ENCODE measurements at places on chromosomes 4 and X.
A peak's percentile ranks its signal among the peaks of the same experiment; 100 is the strongest.

GRCh38 chr4:1234309-1234695 lies 14.6 kb downstream of the CTBP1 start:
- DNase-seq: no peak

- no peak for DNase-seq
Observed at GRCh38 chr4:38109370-38109769, 149.2 kb downstream of the PTTG2 start.

GRCh38 chr4:183681119-183681518 lies 22.0 kb downstream of the TRAPPC11 start:
- no peak for DNase-seq

DNA sequence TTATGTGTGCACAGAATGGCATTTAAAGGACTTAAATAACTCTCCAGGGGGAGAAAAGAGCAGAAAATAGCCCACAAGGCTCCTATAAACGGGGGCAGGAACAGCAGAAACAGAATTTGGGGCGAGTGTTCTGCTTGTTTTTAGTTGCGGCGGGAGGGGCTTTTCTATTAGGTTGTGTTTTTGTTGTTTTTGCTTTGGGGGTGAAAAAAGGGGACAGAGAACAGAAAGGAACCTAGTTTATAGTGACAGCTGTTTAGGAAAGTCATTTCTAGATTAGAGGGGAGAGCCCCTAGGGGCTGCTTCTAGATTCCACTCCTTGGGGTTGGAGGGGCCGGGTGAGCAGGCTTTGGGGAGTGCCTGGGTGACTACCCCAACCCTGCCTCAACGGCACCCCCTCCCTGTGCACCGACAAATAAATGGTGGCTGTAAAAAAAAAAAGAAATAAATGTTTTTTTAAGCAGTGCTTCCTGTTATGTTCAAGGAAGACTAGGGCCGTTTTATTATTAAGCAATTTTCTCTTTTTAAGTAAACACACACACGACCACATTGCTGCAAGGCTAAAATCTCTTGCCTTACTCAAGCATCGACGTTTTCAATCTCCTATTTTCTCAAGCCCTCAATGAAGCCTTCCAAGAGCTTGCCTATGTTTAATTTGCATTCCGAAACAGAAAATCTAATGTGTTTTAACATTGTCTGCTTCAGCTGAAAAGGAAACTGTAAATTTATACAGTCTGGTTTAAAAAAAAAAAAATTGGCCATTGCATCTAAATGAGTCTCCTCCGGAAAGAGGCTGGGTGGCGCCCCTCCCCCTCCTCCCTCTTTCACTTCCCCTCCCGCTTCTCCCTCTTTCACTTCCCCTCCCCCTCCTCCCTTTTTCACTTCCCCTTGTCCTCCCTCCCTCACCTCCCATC lies 123.3 kb upstream of the TBL1X start:
- DNase-seq: peak; percentile 37

GRCh38 chr4:83832110-83832825 lies 296.4 kb downstream of the GPAT3 start:
- no peak for DNase-seq

GRCh38 chr4:187141101-187141500 lies 417.4 kb upstream of the FAT1 start:
- DNase-seq: no peak

DNA sequence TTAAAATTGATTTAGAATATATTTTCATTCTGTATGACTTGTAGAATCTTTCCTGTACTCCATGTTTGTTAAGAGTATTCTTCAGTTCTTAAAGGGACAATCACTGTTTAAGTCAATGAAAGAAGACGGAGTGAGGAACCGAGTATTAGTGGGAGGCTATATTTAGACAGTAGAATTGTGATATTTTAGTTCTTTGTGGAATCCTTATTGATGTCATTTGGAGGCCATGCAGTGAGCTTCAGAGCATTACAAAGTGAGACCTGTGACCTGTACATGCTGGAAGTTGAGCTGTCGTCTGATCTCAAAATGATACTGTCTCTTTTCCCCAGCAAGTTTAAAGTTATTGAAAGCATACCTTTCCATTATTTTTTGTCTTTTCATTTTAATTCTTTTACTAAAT lies 394.7 kb downstream of the GALNTL6 start:
- no peak for DNase-seq

DNA sequence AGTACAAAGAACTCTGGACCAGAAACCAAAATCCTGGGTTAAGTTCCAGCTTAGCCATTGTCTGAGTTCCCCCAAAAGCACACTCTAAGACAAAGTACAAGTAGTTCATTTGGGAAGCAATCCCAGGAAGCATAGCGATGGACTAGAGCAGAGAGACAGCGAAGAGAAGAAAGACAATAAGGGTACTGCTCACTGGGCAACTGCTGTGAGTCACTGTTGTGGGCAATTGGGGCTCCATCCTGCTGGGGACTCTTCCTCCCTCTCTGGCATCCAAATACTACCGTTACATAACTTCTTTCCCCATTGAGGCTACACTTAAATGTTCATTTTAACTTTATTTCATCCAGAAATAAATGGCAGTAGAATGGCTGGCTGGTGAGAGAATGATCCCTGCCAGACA lies 14.1 kb downstream of the SRPX start:
- DNase-seq: no peak

DNA sequence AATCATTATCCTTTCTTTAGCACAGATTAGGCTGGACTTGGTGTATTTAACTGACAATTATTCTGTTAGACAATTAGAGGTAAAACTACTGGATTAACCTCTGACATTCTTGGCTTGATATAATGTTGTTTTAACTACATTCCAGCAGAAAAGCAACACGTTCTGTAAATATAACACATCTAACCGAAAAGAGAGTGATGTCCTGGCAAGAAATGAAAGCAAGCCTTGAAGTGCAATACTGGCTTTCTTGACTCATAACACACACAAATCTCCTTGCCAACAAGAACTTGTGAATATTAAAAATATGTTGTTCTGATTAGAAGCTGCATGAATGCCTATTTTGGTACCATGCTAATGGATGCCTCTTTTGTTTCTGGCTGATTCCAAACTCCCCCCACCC lies 76.4 kb downstream of the EFHC2 start:
- no peak for DNase-seq

- DNase-seq: peak; percentile 35
Observed at GRCh38 chrX:72245461-72246089, 6.7 kb upstream of the ERCC6L start.

GRCh38 chr4:107719922-107720722 lies at the start of gene PAPSS1:
PAPSS1 (minus strand) TSS chr4:107720234; CDS start chr4:107720179, 55 bp downstream.
- peak; percentile 96 for DNase-seq

GRCh38 chr4:157045507-157046127 lies 30.3 kb upstream of the GLRB start:
- DNase-seq: peak; percentile 4

- DNase-seq: no peak
Observed at GRCh38 chr4:24489870-24490269, 94.5 kb downstream of the DHX15 start.

GRCh38 chr4:8275548-8275910 lies 6.0 kb downstream of the HTRA3 start:
- DNase-seq: no peak

DNA sequence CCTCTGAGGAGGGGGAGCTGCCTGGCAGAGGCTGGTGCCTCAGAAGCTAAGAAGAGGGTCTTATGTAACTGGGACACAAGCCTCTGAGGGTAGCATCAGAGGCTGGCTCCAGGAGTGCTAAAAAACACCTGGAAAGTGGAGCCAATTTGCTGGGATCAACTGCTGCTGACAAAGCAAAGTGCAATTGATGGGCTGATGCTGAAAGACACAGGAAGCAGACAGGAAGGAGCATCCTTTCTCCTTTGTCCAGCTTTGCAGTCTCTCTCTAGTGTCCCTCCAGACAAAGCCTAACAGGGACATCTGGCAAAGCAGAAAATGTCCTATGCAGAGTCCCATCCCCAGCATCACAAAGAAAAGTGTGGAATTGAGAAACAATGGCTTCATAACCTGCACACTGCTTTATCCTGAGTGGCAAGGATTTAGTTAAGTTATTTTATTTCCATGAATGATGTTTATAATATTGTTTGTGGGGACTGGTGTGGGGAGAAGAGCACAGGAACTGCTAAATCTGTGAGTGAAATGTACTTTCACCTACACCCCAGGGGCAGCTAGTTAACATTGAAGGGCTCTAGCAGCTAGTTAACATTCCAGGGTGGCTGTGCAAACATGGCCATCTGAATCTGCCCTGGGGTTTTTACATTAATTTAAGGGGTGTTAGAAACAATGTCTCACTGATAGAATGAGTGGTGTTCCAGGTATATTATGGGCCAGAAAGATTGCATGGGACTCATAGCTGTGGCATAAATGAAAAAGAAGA lies 25.6 kb upstream of the MBTPS2 start:
- no peak for DNase-seq

- no peak for DNase-seq
Observed at GRCh38 chr4:61995717-61996340, 795.7 kb downstream of the ADGRL3 start.

- DNase-seq: no peak
Observed at GRCh38 chrX:18174971-18175370, 45.7 kb downstream of the BEND2 start.

- DNase-seq: no peak
Observed at GRCh38 chr4:33116871-33117270, 2396.7 kb downstream of the PCDH7 start.

DNA sequence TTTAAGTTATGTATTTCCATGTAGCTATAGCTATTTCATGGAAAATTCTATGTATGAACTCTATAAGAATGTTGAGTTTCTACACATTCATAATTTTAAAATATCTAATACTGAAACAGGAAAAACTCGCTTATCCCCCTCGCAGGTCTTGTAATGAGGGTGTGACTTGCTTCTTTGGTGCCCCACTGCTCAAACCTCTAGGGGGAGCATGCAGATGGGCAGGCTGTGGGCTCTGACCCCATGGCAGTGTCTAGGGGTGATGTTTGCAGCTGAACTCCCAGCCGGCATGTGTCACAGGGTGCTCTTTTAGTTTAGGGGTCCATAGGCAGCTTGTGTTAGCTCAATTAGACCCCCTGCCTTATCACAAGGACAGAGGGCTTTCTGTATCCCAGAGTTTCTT lies 1825.7 kb upstream of the ADGRL3 start:
- DNase-seq: no peak

GRCh38 chr4:119939071-119939995 lies 127.3 kb downstream of the MAD2L1 start:
- no peak for DNase-seq

GRCh38 chrX:856566-857290 lies 226.1 kb downstream of the SHOX start:
- no peak for DNase-seq

- no peak for DNase-seq
Observed at GRCh38 chr4:14410516-14410915, 591.8 kb upstream of the CPEB2 start.

GRCh38 chrX:76802708-76803107 lies 375.2 kb downstream of the MAGEE1 start:
- DNase-seq: no peak

- no peak for DNase-seq
Observed at GRCh38 chr4:5474756-5475155, 233.6 kb downstream of the EVC2 start.

DNA sequence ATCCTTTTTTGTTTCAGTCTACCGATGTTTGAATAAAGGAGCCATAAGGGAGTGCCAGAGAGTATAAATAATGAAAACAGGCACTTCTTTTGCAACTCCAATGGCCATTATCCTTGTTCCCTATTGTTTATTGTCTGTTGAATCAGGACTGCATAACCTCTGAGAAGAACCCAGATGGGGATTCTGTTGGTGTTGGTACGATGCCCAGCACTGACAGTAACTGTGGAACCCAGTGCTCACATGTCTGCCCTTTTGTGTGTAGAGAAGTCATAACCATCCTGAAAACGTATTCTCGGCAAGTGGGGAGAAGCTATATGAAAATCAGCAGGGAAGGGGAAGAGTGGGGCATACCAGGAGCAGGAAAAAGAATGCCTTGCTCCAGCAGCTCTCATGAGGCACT lies 195.1 kb upstream of the EDNRA start:
- DNase-seq: no peak

- DNase-seq: no peak
Observed at GRCh38 chr4:62145276-62145675, 945.1 kb downstream of the ADGRL3 start.

GRCh38 chrX:71945237-71945805 lies 34.7 kb downstream of the NHSL2 start:
- DNase-seq: no peak

DNA sequence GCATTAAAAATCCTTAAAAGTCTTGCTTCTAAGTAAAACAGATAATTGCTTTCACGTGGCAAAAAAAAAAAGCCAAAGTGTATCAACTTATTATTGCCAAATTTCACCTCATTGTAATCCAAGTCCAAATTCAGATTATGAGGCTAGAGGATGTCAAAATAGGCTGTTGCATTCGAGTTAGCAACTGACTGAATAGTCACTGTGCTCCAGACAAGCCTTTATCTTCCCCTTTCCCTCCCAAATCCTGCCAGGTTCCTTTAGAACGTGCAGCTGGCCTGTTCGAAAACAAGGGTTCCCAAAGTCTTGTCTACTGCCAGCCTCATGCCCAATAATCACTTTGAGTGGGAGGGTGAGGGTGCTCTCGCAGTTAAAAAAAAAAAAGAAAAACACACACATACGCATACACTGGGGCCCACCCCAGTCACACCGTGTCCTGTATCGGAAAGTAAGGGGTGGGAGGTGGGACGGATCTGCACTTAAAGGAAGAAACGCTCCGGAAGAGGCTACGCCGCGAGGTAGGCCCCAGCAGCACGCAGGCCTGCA lies 603 bp downstream of the MAD2L1 start:
- DNase-seq: peak; percentile 57

GRCh38 chr4:121958777-121959176 lies 6.9 kb upstream of the TRPC3 start:
- no peak for DNase-seq

DNA sequence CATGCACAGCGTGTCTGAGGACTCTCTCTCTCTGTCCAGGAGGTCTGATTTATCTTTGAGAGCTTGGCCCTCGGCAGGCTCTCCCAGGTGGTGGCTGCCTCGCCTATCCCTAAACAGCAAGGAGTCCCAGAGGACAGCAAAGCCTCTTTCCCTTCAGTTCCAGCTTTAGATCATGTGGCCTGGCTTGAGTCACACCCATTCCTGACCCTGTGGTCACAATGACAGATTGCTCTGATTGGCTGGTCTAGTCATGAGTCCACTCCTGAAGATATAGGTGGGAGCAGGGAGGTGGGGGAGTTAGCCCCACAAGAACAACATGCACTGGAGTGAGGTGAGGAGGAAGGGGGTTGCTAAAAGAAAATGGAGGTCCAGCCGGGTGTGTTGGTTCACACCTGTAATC lies 12.1 kb upstream of the PORCN start:
- DNase-seq: no peak

GRCh38 chr4:118173126-118173525 lies 138.8 kb downstream of the NDST3 start:
- no peak for DNase-seq

- DNase-seq: no peak
Observed at GRCh38 chr4:97984545-97985131, 158.6 kb downstream of the STPG2 start.
